CD4-positive, alpha-beta T cell treated with Interleukin-6 at 100 ng/mL for 8 hours (primary cell): ENCODE measurements at places on chromosomes 3 and 15.

DNA sequence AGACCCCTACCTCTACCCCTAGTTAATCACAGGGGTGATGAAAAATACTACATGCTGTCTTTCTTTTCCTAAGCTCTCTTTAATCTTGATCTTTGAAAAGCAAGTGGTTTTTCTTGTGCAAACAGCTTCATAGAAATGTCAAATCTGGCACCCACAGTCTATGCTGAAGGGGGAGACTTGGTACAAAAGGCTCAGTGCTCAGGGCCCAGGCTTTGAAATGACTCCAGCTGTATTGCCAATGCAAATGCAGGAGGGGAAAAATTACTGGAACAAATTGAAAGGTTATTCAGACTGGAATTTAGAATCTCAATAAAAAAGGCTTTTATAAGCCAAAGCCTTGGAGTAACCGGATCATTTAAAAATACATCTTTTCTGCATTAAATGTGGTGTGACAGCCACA, 223.9 kb downstream of the LRTM1 start:
- no peak for DNase-seq

- no peak for DNase-seq
Observed at GRCh38 chr15:92608866-92609700, 46.5 kb downstream of the FAM174B start.

GRCh38 chr3:141275032-141275422, 43.4 kb downstream of the PXYLP1 start:
- DNase-seq: no peak

- no peak for DNase-seq
Observed at GRCh38 chr3:107227091-107227490, 150.1 kb upstream of the CCDC54 start.

DNA sequence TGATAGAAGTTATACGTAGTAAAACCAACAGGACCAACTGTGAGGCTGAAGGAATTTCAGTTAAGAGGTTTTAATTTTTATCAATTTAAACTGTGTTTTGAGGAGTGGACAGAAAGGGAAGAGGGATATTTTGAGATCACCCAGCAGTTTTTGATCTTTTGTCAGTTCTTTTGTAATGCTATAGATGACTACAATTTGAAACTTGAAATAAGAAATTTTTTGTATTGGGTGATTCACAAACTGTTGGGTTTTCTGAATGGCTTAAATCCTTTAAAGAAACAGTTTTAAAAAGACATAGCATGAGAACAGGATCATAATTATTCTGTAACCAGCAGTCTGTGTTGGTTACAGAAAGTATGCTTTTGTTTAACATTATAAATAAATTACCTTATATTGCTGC, 67.4 kb downstream of the TCF12 start:
- no peak for DNase-seq

DNA sequence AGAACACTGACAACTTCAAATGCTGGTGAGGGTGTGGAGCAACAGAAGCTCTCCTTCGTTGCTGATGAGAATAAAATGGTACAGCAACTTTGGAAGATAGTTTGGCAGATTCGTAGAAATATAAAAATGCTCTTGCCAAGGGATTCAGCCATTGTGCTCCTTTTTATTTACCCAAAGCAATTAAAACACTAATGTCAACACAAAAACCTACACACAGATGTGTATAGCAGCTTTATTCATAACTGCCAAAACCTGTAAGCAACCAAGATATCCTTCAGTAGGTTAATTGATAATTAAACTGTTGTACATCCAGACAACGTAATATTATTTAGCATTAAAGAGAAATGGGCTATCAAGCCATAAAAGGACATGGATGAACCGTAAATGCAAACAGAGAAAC, 37.8 kb upstream of the LSAMP start:
- no peak for DNase-seq

- DNase-seq: no peak
Observed at GRCh38 chr15:63967616-63968015, 78.7 kb downstream of the DAPK2 start.

DNA sequence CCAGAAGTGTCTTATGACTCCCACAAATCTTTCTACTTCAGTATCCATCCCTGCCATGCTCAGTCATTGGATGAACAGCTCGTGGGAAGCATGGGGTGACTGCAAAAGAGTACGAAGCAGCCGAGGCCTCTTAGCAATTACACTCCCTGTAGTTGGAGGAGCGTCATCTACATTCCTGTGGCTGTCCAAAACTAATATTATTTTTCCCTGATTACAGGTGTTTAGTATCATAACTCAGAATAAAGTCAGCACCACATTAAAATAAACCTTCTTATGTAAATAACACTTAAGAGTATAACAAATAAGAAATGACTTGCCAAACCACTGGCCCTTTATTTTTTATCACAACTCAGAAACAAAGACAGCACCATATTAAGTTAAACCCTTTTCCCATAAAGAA, 141.5 kb downstream of the PLOD2 start:
- DNase-seq: no peak

- no peak for DNase-seq
Observed at GRCh38 chr3:98581474-98581873, 11.9 kb downstream of the CPOX start.
